ENCODE measurements at places on chromosomes 6 and 20.

GRCh38 chr20:43140726-43141125 lies 49.0 kb downstream of the PTPRT start:
- DNase-seq, result no peak

DNA sequence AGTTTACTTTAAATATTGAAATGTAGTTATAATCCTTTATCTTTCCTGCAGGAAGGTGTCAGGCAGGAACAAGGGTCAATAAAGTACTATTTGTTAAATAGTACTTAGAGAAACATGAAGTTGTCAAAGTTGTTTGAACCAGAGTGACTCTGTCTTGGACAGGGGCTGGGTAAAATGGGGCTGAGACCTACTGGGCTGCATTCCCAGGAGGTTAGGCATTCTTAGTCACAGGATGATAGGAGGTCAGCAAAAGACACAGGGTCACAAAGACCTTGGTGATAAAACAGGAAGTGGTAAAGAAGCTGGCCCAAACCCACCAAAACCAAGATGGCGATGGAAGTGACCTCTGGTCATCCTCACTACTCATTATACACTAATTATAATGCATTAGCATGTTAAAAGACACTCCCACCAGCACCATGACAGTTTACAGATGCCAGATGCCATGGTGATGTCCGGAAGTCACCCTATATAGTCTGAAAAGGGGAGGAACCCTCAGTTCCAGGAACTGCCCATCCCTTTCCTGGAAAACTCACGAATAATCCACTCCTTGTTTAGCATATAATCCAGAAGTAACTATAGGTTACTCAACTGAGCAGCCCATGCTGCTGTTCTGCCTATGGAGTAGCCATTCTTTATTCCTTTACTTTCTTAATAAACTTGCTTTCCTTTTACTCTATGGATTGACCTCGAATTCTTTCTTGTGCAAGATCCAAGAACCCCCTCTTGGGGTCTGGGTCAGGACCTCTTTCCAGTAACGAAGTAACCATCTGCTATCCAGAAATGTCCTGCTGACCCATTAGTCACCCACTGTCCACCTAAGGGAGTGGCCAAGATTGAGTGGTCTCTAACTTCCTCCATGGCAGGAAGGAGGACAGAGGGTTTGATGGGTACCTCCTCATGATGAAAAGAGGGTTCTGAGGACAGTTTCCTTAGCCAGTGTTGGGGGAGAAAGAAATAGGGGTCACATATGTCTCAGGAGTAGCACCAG lies 19.6 kb downstream of the SLC22A2 start:
- DNase-seq, result no peak

- no peak for DNase-seq
Measured at GRCh38 chr6:30875244-30876038, 8.9 kb upstream of the DDR1 start.

- DNase-seq, result no peak
Measured at GRCh38 chr6:109963598-109964170, 14.4 kb upstream of the GPR6 start.

- no peak for DNase-seq
Measured at GRCh38 chr6:11683871-11684270, 94.7 kb downstream of the ADTRP start.

DNA sequence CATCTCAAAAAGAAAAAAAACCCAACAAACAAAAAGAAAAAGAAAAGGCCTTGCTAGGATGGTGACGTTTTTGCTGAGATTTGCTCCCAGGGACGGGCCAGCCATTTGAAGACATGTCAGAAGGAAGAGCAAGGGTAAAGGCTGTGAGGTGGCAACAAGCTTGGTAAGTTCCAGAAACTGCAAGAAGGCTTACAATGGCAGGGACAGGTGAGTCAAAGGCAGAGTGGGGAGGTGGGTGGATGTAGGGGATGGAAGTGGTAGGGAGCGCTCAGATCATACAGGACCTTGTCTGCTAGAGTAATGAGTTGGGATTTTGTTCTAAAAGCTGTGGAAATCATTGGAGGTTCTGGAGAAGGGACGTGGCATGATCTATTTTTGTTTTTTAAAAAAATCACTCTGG lies 4.3 kb downstream of the KIF3B start:
- no peak for DNase-seq

DNA sequence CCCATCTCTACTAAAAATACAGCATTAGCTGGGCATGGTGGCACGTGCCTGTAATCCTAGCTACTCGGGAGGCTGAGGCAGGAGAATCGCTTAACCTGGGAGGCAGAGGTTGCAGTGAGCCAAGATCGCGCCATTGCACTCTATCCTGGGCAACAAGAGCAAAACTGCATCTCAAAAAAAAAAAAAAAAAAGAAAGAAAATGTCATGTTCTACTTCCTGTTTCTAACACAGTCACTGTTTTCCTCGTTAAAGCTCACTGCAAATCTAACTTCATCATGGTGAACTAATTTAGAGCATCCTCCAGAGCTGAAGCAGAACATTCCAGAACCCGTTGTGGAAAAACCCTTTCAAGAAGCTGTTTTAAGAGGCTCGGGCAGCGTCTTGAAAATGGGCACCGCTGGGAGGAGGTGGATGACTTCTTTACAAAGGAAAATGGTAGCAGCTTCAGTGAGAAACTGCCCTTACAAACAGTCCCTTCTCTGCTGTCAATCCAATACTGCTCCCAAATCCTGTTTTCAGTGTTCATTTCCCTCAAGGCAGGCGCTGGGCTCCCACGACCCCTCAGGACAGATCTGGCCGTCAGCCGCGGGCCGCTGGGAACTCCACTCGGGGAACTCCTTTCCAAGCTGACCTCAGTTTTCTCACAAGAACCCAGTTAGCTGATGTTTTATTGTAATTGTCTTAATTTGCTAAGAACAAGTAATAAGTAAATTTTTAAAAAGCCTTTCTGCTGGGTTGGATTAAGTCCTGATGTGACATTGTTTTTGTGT lies 12.5 kb downstream of the CTSZ start:
- no peak for DNase-seq

Measured in stimulated activated CD4-positive, alpha-beta T cell treated with anti-CD3 and anti-CD28 coated beads, Interleukin-2, amount 100 ng/mL, for 24 hours (primary cell).